Spleen (tissue), 13 donors: ENCODE measurements at places on chromosomes 7 and 10. TPM values are rescaled to one million over a fixed set of nuclear protein-coding genes. Genes with fewer than 3 reads are reported as not detected.
A peak's percentile ranks its signal among the peaks of the same experiment; 100 is the strongest.

DNA sequence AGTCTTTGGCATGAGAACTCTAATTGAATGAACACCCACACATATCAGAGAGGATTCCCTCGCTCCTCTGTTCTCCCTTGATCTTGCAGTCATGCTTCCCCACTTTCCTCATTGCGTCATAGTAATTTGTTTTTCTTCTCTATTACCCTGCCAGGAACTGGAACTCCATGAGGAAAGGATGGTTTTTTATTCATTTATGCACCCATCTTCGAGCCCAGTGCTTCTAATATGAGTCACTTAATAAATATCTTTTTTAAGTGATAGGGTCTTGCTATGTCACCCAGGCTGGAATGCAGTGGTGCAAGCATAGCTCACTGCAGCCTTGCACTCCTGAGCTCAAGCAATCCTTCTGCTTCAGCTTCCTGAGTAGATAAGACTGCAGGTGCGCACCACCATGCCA is 83.5 kb downstream of the OTUD1 start:
- DNase-seq: no peak

- no peak for DNase-seq
These were observed 282.7 kb downstream of the WDR11 start for GRCh38 chr10:121133901-121134300.

MMRN2 gene
- 10.3 TPM for polyA plus RNA-seq

- DNase-seq: no peak
These were observed 5.0 kb downstream of the MOGAT3 start for GRCh38 chr7:101195884-101196283.

TRDMT1 gene
- 2.3 TPM for polyA plus RNA-seq

GRCh38 chr7:50068026-50068425 is 25.0 kb downstream of the ZPBP start:
- no peak for DNase-seq

CPA1 gene
- polyA plus RNA-seq: 1.3 TPM

DNA sequence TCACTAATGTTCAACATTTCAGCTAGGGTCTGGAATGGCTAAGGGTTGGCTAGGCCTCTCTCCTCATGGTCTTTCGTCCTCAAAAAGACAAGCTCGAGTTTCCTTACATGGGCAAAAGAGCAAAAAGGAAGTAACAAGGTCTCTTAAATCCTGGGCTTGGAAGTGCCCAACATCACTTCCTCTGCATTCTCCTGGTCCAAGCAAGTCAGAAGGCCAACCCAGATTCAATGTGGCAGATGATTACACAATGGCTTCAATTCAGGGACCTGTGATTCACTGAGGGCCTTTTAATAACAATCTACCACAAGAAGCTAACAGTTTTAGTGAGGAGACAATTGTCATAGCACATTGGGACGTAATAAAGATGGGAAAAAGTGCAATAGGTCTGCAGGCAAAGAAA is 4.4 kb upstream of the NUP205 start:
- DNase-seq: no peak

HOXA4 gene
- 5.9 TPM for polyA plus RNA-seq

GRCh38 chr7:139725077-139725476 is 52.7 kb downstream of the HIPK2 start:
- DNase-seq: no peak

DNA sequence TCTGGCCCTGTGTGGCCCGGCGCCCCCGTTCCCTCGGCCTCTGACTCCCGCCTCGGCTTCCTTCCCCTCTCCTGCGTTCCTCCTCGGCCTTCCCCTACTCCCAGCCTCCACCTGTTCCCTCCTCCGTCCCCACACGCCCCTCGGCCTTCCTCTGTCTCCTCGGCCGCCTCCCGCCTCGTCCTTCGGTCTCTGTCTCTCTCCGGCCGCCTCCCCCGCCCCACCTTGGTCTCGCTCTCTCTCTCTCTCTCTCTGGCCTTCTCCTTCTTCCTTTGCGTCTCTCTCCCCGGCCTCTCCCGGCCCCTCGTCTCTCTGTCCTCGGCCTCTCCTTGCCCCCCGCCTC is 588 bp downstream of the GET4 start:
- DNase-seq: no peak

DNA sequence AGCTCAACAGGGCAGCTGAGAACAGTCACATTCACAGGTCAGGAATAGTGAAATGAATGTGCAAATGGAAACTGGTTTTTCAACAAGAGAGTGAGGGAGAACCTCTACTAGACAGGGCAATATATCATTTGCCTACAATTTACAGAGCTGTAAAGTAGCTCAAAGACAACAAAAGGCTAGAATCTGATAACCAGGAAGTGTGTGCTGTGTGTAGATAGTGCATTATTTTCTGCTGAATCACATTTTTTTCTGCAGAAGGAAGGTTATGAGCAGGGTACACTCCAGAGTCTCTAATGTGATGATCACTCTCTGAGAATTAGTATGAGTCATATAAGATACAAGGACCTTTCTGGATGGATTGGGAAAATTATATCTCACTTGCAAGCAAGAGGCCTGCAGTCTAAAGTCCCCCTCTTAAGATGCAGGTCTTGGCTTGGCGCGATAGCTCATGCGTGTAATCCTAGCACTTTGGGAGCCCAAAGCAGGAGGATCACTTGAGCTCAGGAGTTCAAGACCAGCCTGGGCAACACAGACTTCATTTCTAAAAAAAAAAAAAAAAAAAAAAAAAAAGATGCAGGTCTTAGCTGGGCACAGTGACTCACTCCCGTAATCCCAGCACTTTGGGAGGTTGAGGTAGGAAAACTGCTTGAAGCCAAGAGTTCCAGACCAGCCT is 59.9 kb upstream of the COBL start:
- DNase-seq: no peak

DNA sequence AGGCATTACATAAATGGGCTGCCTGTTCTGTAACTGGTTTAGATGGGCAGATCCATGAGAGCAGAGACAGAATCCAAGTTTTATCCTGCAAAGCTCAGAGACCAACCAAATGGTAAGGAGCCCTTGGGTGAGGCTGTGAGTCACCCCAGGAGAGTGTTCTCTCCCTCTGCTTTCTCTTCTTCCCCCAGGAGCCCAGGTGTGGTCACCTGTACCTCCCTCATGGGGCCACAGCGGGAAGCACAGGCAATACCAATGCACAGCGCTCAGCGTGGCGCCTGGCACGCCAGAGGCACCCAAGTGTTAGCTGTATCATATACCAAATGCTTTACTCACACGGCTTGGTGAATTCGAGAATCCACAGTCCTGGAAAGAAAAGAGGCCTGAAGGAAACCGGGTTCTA is 39.4 kb downstream of the CTBP2 start:
- DNase-seq: peak; percentile 48

- peak; percentile 42 for DNase-seq
These were observed 53.4 kb upstream of the GDF10 start for GRCh38 chr10:47246406-47247147.

ZNF804B gene
- not detected for polyA plus RNA-seq

GRCh38 chr10:119031496-119032059 is 2.1 kb downstream of the NANOS1 start:
- DNase-seq: no peak
